ENCODE measurements at places on chromosomes 12 and 14.

GRCh38 chr14:58298477-58299400 lies at the start of gene ARID4A:
Gene ARID4A (plus strand): TSS chr14:58298555. CDS start chr14:58299855, 1,300 bp downstream.
- DNase-seq: peak; percentile 20

- no peak for DNase-seq
These were observed 325.5 kb downstream of the RAD51B start for GRCh38 chr14:68145036-68145435.

- DNase-seq: no peak
These were observed 153.0 kb downstream of the KIF26A start for GRCh38 chr14:104291123-104292000.

DNA sequence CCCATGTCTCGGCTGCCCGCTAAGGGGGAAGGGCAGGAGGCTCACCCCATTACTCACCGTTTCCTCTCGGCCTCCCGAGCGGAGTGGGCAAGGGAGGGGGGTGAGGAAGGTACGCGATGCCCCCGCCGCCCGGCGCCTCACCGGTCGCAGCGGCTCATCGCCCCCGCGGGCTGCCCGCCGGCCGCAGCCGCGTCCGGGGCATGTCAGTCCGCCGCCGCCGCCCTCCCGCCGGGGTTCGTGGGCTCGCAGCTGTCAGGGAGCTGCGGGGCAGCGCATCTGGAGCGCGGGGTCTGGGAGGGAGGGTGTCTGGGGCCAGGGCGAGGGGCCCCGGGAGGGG lies 461 bp downstream of the SLC8A3 start:
- peak; percentile 2 for DNase-seq

DNA sequence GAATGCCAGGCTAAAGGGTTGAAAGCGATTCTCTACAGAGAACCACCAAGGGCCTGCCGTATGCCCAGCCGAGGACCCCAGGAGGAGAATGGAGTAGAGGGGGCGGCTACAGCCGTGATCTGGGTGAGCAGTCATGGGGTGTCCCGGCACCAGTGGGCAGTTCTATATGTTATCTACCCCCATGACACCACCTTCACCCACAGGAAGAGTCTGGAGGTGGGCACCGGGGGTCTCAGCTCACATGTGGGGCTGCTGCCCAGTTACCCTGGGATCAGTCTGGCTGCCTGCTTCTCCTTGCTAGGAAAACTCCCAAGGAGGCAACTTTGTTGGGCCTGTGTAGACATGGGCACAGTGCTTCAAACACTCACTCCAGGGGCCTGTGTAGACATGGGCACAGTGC lies 99.4 kb downstream of the LGMN start:
- DNase-seq: no peak

- DNase-seq: no peak
These were observed 421 bp upstream of the ACADS start for GRCh38 chr12:120725151-120725658.

DNA sequence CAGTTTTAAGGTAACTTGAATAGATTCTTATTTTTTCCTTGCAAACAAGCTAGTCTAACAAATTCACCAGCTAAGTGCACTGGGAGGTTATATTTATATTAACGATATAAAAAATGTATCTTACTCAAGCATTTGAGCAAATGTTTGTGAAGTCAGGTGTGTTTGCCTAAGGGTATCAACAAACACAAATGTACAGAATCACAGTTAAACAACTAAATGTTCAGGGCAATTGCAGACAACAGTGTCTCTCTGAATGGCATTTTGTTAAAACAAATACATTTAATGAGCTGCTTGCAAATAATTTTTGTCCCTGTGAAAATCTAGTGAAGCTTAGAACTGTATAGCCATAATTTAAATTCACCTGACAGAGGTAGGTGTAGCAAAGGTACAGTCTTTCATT lies 28.2 kb upstream of the FLRT2 start:
- DNase-seq: no peak

GRCh38 chr12:4356041-4356327 lies 23.5 kb downstream of the FGF23 start:
- DNase-seq: peak; percentile 50

DNA sequence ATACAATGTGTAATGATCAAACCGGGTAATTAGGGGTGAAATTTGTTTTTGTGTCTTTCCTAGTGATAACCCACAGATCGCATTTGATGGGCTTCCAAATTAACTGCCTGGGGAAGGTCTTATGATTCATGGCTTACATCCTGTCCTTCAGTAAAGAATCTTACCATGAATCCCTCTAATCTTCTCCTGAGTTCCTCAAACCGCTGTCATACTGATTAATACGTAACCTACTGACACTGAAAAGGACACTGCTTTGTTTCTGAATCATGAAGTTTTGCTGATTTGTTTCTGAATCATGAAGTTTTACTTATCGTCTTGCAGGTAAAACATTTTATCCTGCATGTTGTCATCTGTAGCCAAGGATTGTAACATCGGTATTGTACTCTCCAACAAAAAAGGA lies 52.0 kb upstream of the CRY1 start:
- peak; percentile 11 for DNase-seq

GRCh38 chr14:76938092-76938500 lies 90.4 kb downstream of the IRF2BPL start:
- no peak for DNase-seq

DNA sequence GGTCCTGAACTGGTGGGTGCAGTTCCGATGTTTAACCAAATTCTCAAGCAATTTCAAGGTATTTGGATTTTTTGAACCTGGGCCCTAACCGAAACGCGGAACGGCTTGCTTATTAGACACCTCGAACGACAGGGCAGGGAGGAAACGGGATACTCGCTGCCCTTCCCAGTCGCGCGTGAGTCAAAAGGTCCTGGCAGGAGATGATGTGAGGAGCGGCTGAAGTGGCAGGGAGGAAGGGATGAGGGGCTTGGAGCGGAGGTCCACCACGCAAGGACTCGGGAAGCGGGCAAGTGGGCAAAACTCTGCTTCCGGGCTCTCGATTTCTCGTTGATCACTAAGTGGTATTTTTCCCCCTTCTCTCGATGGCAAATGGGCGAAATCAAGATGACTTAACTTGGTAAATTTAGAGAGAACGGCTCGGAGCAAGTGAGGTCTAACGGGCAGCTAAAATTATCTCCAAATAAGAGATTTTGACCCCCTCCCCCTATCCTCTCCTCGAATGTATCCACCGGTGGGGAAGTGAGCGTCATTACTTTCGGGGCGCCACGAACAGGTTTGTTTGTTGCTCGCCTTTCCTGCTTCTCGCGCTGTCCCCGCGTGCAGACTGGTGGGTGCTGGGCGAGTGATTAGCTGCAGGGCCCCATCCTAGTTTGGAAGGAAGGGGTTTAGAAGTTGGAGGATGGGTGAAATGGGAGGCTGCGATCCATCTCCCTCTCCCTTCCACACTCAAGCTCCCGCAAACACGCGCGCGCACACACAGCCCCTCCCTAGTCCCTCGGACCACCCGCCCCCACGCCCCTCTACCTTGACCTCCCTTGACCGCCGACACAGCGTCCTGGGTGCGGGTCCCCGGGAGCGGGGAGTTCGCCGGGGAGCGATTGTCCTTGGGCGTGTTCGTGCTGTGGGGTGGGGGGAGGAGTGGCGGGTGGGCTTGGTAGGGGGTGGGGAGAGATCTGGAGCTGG lies 986 bp upstream of the NTF3 start:
- no peak for DNase-seq

DNA sequence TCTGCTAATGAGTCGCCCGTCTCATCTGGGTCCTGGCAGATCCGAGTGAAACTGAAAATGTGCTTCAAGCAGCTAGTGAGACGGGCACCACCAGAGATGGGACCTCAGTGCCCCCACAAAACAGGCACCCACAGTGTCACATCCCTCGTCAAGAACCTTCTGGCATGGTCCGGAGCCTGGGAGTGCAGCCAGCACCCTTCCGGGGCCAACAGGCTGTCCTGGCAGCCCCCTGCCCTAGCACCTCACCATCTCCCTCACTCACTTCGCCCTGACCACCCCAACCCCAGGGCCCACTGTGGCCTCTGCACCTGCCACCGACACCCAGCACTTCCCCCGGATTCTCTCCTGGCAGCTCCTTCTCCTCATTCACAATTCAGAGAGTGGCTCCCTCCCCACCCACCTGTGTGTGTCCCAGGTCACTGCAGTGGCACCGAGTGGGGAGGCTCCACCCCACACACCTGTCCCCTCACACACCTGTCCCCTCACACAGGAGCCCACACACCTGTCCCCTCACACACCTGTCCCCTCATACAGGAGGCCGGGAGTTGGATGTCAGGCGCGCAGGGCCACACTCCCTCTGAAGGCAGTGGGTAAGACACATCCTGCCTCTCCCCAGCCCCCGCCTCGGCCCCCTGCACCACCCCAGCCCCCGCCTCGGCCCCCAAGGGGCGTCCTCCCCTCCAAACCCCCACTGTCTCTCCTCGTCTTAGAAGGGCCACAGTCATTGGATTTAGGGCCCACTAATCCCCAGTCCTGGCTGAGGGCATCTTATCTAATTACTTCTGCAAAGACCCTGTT lies 7.9 kb downstream of the GALNT9 start:
- no peak for DNase-seq

DNA sequence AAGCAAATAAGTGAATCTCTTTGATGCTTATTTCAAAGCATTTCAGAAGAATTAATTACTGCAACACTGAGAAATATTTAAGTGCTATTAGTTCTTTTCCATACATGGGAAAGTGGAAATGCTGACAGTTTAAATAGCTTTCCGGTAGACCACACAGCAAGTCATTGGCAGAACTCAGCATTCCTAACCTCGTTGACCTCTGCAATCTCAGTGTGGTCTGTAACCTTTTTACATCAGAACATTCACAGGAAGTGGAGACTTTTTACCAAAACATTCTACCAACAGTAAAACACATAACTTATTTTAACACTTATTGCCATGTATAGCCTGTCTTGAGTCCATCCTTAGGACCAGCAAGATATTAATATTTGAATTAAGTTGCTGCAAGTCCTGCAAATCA lies 249.5 kb upstream of the DCN start:
- peak; percentile 53 for DNase-seq

DNA sequence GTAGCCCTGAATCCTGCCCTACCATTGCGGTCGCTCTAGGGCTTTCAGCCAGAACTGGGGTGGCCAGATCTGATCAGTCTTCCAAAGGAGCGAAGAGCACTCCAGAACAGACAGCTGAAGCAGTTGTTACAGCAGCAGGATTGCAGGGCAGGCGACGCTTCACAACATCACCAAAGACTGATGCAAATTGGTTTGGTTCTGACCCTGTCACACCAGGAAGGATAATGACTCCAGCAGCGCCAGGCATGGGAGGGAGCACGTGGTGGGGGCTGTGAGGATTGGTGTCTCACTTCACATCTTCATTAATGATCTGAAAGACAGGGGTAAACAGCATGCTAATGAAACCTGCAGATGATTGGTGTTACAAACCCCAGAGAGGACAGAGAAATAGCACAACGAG lies 30.6 kb upstream of the VSX2 start:
- DNase-seq: no peak

GRCh38 chr12:118160536-118160935 lies 24.6 kb downstream of the PEBP1 start:
- no peak for DNase-seq

DNA sequence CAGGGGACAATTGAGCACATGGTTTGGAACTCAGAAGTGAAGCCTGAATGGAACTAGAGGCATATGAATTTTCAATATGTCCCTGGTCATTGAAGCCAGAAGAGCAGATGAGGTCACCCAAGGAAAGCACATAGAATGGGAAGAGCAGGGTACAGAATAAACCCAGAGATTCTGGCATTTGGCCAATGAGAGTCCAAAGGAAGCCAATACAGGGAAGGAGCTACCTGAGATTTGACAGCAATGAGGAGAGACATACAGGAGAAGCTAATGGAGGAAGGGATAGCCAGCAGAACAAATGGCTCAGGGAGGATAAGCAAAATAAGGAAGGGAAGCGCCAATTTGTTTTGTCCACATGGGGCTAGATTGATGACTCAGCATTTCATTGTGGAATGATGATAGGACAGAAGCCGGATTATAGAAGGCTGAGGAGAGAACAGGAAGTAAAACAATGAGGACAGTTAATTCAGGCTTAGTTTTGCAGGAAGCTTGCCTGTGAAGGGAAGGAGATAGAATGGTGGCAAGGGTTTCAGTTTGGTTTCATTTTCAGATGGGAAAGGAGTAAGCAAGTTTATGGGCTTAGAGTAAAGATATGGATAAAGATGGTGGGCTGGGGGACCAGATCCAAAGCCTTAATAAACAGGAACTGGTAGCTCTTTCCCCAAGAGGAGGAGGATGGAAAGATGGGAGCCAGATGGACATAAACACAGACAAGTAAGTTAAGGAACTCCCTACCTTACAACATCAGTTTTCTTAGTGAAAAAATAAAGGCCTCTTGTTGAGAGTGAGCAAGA lies 3.2 kb upstream of the SPTSSA start:
- DNase-seq: peak; percentile 68

GRCh38 chr12:29709496-29710040 lies 74.2 kb downstream of the TMTC1 start:
- no peak for DNase-seq

- DNase-seq: no peak
These were observed 40.8 kb downstream of the TTC7B start for GRCh38 chr14:90775441-90775840.

- DNase-seq: no peak
These were observed 38.0 kb upstream of the ESRRB start for GRCh38 chr14:76337635-76338545.

DNA sequence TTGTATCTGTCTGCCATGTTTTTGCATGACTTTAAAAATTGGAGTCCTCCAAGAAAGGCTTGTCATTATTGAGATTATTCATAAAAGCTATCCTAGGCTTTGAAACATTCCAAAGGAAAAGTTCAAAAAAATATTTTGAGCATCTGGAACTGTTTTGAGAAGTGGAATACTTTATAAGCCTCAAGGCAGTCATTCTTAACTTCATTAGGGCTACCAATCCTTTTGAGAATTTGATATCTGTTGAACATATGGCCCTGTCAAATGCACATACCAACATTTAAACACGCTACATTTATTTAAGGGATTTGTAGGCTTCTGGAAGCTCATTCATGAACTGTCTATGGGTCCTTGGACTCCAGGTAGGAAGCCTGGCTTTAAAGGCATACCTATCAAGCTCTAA lies 77.0 kb downstream of the TMEM117 start:
- DNase-seq: no peak

DNA sequence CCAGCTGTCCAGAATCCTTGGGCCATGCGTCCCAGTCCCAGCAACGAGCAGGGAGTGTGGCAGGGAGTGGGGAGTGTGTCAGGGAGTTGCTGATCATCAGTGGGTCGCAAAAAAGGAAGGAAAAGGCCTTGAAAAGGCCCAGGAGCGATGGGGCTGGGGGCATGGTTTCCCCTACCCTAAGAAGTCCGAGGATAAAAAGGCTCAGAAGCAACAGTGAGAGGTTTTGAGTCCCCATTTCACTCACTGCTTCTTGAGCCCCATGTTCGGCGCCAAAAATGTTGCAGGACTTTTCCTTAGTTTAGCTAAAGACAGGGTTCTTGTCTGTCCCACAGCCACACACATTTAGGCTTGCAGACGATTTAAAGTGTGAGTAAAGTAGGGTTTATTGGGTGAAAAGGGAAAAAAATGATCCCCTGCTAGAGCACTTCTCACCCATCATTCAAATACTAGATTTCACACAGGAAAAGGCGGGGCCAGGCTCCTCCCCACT lies 189.5 kb downstream of the KCNC2 start:
- no peak for DNase-seq

DNA sequence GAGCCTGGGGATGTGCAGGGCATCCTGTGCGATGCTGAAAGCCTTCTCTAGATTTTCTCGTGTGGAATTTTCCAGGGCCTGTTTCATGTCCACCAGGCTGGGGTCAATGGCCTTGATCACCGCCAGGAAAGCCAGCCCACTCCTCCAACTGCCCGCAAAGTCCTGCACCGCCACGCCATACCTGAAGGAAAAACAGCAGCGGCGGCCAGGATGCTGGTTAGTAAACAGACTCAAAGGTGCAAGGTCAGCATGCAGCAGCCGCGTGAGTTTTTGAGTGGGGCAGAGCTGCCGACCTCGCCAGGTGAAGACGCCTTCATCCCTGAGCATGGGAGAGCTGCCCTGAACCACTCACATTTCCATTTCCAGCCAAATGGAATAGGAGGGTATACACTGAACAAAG lies 53.4 kb upstream of the DICER1 start:
- DNase-seq: no peak

Data from cardiac fibroblast (primary cell).